H1 (cell line): ENCODE measurements at places on chromosomes 7 and 10. TPM values are rescaled to one million over a fixed set of nuclear protein-coding genes. Genes with fewer than 3 reads are reported as not detected.

The PLEKHS1 gene
- not detected in 2 replicates for total RNA-seq

The PNLIPRP3 gene
- total RNA-seq = not detected in 2 replicates

The KCNIP2 gene
- 4.7 and 6.0 TPM in 2 replicates for total RNA-seq

The AKR1C4 gene
- total RNA-seq = not detected in 2 replicates

The PCLO gene
- 3.2 and 3.7 TPM in 2 replicates for total RNA-seq

The NPM3 gene
- 175 and 177 TPM in 2 replicates for total RNA-seq

The HHEX gene
- 1.5 and 1.7 TPM in 2 replicates for total RNA-seq

The SPDYE1 gene
- not detected in 2 replicates for total RNA-seq

The SDK1 gene
- total RNA-seq = 7.2 and 7.3 TPM in 2 replicates

The LRRN3 gene
- 0.19 and 0.20 TPM in 2 replicates for total RNA-seq

The ABLIM1 gene
- 51.2 and 52.1 TPM in 2 replicates for total RNA-seq

The NKX1-2 gene
- total RNA-seq = 33.9 and 34.9 TPM in 2 replicates

The CCDC126 gene
- total RNA-seq = 4.2 and 5.3 TPM in 2 replicates

The PTF1A gene
- not detected in 2 replicates for total RNA-seq

DNA sequence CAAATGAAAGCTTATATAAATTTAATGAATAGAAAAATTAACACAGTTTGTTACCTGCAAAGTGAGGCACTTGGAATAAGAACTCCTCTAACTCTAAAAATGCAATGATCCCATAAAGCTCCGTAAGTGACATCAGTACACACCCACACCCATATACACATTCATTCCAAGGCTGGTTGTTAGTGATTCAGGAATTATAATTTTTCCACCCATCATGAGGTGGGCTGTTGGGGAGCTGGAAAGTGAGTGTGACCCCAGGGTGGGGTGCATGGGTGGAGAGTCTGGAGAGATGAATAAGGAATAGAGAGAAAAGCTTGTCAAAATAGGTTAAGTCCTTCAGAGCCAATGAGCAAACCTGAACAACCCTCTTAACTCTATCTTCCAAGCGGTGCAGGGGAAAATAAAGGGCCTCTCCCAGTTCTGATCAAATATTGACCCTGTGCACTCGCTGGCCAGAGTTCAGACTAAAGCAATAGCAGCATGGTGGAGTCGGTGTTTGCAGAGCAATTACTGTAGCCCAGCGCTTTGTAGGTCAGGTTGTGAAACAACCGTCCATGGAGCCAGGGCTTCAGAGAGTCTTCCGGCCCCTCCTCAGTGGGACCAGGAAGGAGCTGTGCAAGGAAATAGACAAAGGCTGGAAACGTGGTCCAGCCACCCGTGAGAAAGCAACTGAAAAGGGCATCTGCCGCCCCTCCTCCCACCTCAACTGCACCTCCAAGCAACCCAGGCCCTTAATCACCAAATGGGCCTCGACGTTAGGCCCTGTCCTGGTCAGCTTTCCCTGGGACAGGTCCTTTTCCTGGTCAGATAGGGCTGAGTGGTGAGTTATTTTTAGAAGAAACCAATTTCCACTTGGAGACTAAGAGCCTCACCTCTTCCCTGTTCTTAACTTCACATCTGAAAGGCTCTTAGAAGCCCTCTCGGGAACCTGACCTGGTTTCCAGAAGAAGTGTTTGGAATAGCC lies 61.2 kb downstream of the SH3PXD2A start:
- DNase-seq = no peak

- DNase-seq = no peak
Measured at GRCh38 chr7:26441611-26442277, 150.1 kb downstream of the SNX10 start.

DNA sequence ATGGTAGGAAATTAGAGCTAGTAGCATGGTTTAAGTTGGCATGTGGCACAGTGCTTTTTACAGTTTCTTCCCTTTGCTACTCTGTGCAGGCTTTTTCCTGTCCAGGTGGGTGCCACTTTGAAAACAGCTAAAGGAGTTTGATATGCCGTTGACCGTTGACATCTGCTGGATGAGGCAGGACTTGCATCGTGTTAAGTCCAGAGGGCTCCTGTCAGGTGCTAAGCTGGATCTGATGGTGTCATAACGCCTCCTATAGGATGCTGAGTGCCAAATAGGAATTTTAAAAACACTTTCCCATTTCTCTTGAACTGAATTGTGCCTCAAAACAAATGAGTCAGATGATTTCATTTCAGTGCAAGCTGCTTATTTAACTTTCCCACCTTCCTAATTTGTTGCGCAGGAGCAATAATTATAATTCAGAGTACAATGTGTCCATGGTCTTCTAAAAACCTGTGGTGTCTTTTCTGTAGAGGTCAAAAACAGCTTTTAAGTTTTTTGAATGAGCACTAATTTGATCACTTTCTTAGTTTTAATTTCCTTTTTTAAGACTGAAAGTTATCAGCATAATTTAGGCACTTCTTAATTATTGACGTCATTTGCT lies 178.3 kb downstream of the CDCA7L start:
- no peak for DNase-seq

DNA sequence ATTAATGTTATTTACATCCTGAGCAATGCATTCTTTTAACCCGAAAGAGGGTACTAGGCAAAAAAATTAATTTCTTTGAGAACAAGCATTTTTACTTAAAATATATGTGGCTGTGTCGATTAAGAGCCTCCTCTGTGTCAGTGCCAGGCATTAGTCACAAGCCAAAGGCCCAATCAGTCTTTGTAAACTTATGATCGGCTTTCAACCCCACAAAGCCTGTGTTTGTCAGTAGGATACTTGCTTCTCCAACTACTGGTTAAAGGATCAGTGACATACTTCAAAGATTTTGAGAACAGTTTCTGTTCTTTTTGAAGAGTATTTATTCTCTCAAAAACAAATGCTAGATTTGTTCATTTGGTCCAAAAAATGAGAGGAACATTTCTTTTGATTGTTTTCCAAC lies 159.3 kb downstream of the NRCAM start:
- DNase-seq = no peak

- DNase-seq = no peak
Measured at GRCh38 chr7:74051193-74051592, 23.2 kb downstream of the ELN start.

DNA sequence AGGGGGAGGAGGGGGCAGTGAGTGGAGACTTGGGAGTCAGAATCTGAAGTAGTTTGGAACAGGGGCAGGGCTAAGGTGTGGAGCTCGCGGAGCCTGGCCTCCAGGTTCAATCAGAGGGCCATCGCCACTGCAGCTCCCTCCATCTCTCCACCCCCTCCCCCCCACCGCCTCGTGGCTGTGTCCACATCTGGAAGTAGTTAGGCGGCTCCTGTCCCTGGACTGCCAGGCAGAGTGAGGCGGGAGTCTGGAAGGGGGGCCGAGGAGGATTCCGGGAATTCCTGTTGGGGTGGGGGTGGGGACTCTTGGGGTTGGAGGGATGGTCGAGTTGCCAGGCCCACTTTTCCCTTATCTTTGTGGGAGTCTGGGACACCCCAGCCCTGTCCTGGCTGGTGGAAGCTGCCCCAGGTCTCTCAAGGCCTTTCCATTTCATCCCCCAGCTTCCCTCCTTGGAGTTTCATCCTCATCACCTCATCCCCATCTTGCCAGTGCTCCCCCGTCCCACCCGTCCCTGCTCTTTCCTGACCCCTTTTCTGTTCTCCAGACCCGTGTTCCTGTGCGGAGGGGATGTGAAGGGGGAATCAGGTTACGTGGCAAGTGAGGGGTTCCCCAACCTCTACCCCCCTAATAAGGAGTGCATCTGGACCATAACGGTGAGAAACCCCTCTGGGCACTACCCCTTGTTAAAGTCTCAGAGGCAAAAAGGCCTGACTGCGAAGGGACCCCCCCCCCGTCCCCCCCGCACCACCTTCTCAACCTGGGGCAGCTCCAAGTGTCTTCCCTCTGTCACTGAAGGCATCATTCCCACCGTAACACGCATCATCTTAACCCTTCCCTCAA lies 944 bp downstream of the PCOLCE start:
- DNase-seq = peak; percentile 76

- no peak for DNase-seq
Measured at GRCh38 chr7:20793694-20794394, 7.2 kb upstream of the SP8 start.

DNA sequence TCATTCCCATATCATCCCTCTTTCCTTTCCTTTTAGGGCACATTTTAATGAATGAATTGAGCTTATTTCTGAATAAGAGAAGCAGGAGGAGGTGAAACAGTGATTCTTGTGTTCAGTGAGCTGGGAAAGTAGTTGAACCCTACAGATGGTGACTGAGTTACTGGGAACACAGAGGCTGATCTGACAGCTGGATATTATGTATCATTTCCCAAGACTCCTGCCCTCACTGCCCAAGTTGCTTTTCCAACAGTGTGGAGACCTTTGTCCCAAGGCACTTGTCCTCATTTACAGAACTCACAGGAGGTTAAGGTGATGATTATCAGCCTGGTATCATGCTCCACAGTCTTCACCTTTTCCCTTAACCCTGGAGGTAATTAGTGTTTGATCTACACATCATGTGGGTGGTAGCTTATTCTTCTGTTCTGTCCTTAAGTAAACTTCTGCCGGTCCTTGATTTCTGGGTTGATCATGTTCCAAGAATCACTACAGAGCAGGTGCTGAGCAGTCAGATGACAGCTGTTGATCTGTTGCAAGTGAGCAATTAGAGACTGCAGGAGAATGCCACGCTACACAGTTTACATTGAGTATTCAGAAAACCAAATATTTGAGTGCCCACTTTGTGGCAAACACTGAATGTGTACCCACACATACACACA lies 2.6 kb downstream of the PRLHR start:
- no peak for DNase-seq

GRCh38 chr10:14971867-14972448 lies 12.8 kb downstream of the MEIG1 start:
- DNase-seq = no peak

DNA sequence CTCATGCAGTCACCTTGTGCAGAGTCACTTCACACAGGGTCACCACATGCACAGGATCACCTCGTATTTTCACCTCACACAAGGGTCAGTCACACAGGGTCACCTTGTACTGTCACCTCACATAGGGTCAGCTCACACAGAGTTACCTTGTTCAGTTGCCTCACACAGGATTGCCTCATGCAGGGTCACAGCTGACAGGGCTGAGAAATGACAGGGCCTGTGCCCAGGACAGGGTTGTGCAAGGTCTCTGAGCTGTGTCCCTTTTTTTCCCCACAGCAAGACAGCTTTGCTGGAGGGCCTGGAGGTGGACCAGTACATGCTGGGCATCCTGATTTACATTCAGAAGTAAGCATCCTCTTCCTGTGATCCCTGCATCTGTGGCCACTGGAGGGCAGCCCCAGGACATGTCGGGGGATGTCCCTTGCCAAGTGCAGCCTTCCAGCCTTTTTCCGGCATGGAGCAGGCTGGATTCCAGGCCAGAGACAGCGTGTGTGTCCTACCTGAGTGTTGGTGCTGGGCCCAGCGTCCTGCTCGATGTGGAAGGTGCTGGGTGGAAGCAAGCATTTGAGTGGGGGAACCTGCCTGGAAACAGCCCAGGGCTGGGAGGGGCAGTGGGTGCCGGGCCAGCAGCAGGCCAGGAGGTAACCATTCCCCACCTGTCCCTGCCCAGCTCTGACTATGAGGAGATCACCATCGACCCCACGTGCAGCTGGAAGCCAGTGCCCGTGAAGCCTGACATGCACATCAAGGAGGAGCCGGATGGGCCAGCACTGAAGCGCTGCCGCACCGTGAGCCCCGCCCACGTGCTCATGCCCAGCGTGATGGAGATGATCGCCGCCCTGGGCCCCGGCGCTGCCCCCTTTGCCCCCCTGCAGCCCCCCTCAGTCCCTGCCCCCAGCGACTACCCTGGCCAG lies 16.3 kb downstream of the ZMIZ2 start:
- no peak for DNase-seq

- no peak for DNase-seq
Measured at GRCh38 chr7:93043385-93043985, 74.3 kb downstream of the SAMD9 start.

- DNase-seq = no peak
Measured at GRCh38 chr10:50968386-50969091, 83.1 kb upstream of the A1CF start.

DNA sequence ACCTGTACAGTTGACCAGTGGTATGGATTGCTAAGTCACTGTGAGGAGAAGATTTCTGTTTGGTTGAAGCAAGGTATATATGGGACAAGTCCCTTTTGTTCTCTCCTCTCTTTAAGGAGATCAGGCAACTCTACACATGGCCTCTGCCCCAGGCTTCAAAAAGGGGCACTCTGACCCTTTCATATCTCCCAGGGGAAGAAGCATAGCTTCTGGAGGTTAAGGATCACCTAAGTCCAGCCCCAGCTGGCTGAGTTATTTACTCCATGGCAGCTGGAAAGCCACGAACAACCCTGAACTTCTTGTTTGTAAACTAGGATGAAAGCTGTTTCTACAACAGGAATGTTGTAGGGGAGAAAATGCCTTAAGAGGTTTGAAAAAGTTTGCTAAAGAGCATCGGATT lies 129.2 kb upstream of the FEZF1 start:
- no peak for DNase-seq

GRCh38 chr7:113374955-113375354 lies 256.6 kb upstream of the SMIM30 start:
- DNase-seq = no peak

DNA sequence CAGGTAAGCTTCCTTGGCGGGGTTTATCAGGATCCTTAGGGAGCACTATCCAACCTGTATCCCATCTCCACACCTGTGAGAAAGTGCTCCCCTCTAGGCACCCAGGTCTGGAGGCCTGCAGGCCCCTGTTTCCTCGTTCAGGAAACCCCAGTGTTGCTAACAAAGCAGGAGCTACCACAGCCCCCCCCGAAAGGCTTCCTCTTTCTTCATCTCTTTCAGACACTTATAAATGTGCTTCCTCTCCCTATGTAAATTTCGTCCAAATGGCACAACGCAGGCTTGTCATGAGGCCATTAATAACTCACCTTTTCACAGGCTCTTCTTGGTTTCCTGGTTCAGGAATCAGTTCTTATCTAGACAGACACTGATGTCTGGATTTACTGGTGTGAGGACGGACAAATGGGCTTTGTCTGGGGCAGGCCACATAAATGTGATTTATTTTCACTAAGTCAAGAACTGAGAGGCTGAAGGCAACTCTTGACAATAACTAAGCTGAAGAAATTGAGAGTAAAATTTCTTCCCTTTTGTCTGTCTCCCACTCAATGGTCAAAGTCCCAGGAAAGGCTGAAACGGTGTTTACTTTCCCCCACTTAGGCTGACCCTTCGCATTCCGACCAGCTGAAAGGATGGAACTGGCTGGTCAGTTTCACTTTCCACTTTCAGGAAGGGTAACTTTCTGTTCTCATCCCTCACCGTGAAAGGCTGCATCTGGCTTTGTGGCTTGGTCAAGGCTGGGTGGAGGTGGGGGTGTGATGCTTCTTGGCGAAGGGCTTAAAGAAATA lies 46.8 kb downstream of the PIK3AP1 start:
- DNase-seq = no peak

- DNase-seq = no peak
Measured at GRCh38 chr10:6999232-6999925, 411.5 kb downstream of the SFMBT2 start.

DNA sequence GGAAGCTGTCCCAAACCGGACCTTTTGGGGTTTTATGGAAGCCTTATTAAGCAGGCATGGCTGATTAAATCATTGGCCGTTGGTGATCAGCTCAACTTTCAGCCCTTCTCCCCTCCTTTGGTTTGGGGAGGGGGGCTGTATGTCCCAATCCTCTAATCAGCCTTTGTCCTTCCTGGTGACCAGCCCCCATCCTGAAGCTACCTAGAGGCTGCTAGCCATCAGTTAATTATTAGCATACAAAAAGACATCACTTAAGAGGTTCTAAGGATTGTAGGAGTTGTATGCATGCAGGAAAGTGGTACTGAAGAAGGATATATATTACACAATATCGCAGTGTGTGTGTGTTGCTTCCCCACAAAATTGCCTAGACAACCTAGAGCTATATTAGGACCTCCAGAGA lies 553.3 kb upstream of the FZD8 start:
- no peak for DNase-seq
